CD4-positive, alpha-beta T cell treated with Interleukin-6 at 100 ng/mL for 8 hours (primary cell): ENCODE measurements at places on chromosomes 7 and 10.

- DNase-seq = no peak
Measured at GRCh38 chr10:25047591-25048301, 31.3 kb downstream of the THNSL1 start.

- DNase-seq = no peak
Measured at GRCh38 chr7:150412518-150413488, 33.7 kb downstream of the ZNF775 start.

DNA sequence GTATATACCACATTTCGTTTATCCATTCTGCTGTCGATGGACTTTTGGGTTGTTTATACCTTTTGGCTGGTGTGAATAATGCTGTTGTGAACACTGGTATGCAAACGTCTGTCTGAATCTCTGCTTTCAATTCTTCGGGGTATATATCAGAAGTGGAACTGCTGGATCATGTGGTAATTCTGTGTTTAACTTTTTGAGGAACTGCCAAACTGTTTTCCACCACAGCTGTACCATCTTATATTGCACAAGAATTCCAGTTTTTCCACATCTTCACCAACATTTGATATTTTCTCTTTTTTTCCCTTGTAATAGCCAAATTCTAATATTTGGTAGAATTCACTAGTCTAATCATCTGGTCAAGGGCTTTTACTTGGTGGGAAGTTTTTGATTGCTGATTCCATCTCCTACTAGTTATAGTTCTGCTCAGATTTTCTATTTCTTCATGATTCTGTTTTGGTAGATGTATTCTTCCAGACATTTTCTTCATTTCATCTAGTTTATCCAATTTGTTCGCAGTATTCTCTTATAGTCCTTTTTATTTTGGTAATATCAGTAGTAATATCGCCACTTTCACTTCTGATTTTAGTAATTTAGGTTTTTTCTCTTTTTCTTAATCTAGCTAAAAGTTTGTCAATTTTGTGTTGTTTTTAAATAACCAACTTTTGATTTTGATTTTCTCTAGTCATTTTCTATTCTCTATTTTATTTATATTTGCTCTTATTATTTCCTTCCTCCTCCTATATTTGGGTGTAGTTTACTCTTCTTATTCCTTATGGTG is 271.2 kb downstream of the ZEB1 start:
- DNase-seq = no peak

DNA sequence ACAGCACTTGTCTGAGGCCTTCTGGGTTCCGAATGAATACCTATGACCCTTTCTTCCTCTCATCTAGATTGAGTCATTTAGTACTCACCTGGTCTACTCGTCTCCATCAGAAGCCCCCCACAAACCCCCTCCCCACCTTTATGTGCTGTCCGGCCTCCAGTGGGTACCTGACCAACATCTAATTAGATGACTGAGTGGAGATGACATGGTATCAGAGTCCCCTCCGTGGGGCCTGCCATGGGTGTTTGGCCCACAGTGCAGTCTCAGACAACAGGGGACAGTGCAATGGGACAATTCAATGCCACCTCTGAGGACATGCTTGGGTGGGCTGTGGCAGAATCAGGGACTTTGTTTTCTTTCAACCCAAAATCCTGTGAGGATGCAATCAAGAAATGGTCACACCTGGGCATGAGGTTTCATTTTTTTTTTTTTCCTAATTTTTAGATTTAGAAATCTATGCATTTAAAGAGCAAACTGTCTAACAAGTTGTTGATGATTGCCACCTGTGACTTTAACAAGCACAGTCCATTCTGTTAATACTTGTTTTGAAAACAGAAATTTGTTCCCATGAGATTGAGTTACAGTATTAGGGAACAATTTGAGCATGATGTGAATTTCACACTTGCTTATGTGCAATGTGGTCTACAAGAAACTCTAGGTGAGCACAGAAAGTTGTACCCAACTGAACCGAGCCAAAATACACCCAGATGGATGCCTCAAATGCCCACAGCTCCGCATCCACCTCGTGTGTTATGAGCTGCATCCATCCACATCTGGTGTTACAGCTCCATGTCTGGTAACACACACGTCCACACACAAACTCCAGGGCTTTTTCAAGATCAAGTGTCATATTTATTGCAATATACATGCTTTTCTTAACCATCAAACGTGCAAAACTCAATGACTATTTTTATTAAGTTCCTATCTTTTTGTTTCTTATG is 27.5 kb downstream of the GPRIN2 start:
- no peak for DNase-seq

- no peak for DNase-seq
Measured at GRCh38 chr10:122148876-122149560, 122.1 kb upstream of the BTBD16 start.

- peak; percentile 10 for DNase-seq
Measured at GRCh38 chr7:134669388-134669787, 22.7 kb downstream of the BPGM start.

GRCh38 chr7:88395715-88396114 is 89.0 kb upstream of the STEAP4 start:
- DNase-seq = no peak

DNA sequence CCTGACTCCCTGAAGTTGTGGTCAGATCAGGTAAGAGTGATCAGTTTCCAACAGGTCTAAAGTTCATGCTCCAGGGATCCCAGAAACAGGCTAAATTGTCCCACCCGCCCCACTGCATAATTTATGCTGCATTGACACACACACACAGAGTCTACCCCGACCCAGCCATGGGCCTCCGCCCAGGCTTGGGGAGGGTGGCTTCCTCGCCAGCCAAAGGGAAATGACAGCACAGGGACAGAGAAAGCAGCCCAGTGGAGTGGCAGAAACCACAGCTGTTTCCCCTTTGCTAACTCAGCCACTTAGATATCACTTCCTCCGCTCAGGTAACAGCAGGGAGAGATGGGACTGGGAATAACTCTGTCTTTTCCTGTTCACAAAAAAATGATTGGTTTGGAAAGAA is 9.4 kb downstream of the SH3PXD2A start:
- peak; percentile 52 for DNase-seq

DNA sequence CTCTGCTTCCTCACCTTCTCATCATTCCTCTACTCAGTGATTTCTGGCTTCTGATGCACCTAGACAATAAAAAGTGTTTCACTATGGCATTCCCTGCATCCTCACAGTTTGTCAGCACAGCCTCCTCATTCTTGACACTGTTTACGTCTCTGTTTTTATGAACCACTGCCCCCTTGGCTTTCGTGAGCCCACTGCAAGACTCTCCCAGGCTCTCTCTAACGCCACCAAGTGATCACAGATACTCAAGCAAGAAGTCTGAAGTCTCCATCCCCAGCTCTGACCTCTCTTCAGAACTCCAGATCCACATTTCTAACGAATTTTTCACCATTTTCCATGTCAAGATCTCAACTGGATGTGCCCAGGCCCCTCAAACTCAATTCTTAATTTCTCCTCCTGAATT is 8.9 kb downstream of the SLC16A9 start:
- DNase-seq = no peak

- no peak for DNase-seq
Measured at GRCh38 chr10:92068900-92069299, 145.3 kb downstream of the BTAF1 start.

GRCh38 chr10:94349327-94349726 is 13.4 kb downstream of the NOC3L start:
- no peak for DNase-seq

GRCh38 chr10:88332503-88333247 is 250.4 kb downstream of the RNLS start:
- DNase-seq = no peak

- no peak for DNase-seq
Measured at GRCh38 chr7:152340161-152340560, 95.6 kb downstream of the KMT2C start.

GRCh38 chr7:48171202-48171601 is at the start of gene ABCA13:
TSS of gene ABCA13 (plus strand) at chr7:48171458. CDS start at chr7:48171484, 26 bp downstream.
- no peak for DNase-seq

- no peak for DNase-seq
Measured at GRCh38 chr10:71939304-71939703, 24.9 kb upstream of the CHST3 start.

GRCh38 chr10:42785759-42786158 is 3.2 kb downstream of the BMS1 start:
- no peak for DNase-seq

DNA sequence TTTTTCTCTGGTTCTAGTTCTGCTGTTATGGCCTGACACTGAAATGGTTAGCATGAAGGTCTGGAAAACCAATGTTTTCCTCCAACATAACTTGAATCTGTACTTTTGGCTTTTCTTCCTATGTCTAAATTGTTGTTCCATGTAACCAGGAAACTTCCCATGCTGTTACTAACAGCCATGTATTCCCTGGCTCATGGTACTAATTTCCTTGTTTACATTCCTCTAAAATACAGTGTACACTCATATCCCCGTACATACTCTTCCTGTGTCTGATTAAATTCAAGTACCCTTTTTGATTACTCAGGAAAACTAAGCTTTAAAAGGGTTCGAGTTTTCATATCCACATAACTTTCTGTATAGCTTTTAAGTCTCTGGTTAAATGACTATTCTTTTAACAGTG is 12.3 kb upstream of the ACSM6 start:
- no peak for DNase-seq

DNA sequence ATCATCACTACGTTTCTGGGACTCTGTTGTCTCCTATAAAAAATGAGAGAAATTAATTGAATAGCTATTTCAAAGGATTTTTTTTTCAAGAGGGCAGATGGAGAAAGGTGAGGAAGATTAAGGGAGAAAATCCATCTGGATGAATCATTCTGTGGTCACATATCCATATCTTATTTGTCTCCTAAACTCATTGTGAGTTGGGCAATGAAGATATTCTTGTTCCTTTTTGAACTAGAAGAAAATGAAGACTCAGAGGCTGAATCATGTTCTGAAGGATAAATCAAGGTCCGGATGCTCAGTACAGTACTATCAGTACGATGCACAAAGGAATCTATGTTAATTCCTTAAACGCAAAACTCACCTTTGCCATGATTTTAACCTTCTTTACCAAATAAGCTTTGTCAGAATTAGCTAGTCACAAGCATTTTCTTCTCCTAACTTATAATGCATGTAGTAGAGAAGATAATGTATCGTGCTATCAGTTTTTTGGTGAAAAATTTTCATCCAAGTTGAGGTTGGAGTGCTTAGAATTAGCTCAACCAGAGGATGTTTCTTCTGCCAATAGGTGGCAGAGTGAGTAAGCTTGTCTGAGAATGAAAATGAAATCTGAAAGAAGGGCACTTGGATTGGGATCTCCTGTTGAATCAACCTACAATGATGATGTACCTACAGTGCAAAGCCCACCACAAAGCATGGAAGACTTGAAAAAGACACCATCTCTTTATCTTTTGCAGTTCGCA is 446.9 kb downstream of the KIF20B start:
- no peak for DNase-seq

- no peak for DNase-seq
Measured at GRCh38 chr7:117435475-117436043, 8.3 kb upstream of the ASZ1 start.

DNA sequence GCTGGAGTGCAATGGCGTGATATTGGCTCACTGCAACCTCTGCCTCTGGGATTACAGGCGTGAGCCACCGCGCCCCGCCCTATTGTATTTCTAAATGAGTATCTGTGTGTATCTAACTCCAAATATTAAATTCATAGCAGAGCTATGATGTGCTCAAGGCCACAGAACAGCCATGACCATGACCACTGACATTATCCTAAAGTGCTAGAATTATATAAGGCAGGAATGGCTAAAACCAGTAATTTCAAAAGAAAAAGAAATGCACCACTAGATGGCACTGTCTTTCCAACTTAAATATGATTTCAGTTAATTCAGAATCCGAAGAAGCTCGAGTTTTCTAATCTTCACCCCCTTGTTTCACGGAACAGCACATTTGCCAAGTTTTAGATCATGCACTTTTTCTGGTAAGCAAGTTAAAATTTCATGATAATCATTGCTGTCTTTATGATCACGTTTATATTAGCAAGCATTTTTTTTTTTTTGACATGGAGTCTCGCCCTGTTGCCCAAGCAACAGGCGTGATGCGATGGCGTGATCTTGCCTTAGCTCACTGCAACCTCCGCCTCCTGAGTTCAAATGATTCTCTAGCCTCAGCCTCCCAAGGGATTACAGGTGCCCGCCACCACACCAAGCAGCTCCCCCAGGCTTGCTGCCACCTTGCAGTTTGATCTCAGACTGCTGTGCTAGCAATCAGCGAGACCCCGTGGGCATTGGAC is 65.3 kb downstream of the OR13A1 start:
- DNase-seq = peak; percentile 52

DNA sequence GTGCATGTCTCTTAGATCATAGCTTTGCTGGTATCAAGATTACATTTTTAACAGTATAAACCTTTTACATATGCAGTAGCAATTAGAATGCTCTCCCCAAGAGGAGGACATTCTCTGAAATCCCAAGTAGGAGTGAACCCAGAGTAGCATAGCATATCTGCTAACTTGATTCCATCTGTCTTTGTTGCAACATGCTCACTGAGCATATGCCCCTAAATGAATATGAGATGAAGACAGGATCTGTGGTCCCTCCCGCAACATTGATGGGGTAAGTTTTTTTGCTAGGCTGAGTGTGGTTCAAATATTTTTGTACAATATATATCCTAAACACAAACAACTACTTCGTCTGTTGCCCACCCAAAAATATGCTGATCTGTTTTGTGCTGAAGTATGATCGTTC is 534.2 kb upstream of the C7orf33 start:
- DNase-seq = no peak

DNA sequence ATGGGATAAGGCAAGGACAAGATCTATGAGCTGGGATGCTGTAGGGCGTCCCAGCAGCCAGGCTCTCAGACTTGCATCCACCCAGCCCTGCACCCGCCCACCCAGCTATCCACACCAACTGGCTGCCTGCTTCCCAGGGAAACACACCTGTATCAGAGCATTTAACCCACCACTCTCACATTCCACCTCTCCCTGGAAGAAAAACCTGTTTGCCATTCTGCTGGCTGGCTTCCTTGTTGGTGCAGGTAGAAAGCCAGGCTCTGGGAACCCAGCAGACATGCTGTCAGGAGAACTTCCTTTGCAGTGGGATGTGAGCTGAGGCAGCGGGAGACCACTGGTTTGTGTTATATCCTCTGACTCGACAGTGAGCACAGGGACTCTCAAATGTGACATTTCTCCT is 67.0 kb downstream of the FAM241B start:
- no peak for DNase-seq

DNA sequence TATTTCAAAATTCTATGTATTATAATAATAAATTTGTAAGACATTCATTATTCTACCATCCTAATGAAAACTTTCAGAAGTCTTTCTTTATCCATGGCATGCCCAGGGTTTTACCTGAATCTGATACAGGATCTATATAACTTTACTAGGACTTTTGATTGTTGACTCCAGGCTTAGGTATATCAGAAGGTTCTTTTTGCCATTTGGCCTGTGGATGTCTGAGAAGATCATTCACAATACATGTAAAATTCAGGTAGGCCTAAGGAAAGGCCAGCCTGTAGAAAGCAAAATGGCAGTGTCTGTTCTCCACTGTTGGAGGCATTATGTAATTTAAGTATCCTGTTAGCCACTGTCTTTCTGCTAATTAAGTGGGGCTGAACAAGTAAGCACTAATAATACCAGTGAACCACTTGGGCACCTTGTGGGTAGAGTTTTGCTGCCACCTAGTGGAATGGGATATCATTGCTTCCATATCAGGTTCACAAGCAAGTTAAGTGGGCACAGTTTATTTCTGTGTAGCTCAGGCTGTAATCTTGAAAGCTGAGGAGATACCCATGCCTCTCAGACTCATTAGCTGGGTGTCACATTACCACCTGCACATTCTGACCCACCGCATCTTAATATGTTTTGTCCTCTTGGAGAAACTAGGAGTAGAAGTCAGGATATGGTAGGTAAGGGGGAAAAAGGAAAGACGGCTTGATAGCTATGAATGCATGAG is 105.5 kb downstream of the SEPTIN7 start:
- peak; percentile 75 for DNase-seq

GRCh38 chr7:131747658-131748232 is 191.3 kb upstream of the PODXL start:
- no peak for DNase-seq

- no peak for DNase-seq
Measured at GRCh38 chr7:66679633-66680244, 51.1 kb downstream of the KCTD7 start.
